ENCODE measurements at places on chromosomes 11 and 22.

DNA sequence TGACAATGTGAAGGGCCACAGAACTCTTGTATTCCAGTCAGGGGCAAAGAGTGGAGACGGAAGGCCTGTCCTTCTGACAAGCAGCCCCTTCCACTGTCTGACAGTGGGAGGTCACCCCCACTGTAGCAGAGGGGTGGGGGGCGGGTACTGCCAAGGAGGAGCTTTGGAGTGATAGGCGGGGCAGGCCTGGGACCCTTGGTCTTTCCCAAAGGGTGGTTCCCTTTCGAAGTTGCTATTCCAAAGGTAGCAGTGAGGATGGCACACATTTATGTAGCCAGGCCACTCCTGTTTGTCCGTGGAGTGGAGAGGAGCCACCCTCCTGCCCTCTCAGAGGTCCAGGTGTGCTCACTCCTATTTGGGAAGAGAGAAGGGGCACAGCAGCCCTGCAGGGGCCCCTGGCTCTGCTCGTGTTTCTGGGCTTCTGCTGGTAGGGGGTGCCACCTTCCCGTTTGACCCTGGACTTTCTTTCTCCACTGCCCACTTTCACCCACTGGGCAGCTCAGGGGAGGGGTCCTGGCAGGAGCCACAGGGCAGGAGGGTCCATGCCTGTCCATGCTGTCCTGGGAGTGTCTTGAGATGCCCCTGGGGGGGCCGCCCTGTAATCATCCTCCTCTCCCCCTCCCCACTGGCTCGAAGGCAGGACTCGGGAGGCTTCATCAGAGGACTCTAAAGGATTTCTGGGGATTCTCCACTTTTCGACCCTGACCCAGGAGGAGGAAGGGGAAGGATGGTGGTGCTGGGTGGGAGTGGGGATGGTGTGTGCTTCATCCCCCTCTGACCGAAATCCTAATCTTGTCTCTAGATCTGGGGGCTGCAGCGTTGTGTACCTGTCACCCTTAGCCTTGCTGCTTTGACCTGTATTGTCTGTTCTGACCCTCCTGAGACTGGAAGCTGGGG is 994 bp downstream of the TAGLN start:
- DNase-seq: no peak

GRCh38 chr22:49460592-49461281 is 366.9 kb downstream of the BRD1 start:
- no peak for DNase-seq

DNA sequence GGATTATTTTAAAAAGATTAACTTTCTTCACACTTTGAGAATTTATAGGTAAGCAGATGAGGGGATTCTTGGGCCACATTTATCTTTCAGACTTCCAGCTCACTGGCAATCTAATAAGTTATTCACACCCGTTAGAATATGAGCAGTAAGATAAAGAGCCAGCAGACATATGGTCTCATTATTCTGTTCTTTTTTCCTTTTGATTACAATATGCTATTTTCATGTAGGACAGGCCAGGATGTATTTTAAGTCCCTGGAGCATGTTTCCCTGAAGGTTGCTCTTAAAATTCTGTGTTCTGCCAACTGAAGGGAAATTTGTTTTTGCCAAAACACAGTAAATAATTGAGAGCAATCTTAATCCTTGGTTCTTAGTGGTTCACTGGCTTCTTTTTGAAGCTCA is 22.2 kb downstream of the PDHX start:
- no peak for DNase-seq

- DNase-seq: peak; percentile 62
Measured at GRCh38 chr22:23696326-23696851, 5.6 kb downstream of the RGL4 start.

DNA sequence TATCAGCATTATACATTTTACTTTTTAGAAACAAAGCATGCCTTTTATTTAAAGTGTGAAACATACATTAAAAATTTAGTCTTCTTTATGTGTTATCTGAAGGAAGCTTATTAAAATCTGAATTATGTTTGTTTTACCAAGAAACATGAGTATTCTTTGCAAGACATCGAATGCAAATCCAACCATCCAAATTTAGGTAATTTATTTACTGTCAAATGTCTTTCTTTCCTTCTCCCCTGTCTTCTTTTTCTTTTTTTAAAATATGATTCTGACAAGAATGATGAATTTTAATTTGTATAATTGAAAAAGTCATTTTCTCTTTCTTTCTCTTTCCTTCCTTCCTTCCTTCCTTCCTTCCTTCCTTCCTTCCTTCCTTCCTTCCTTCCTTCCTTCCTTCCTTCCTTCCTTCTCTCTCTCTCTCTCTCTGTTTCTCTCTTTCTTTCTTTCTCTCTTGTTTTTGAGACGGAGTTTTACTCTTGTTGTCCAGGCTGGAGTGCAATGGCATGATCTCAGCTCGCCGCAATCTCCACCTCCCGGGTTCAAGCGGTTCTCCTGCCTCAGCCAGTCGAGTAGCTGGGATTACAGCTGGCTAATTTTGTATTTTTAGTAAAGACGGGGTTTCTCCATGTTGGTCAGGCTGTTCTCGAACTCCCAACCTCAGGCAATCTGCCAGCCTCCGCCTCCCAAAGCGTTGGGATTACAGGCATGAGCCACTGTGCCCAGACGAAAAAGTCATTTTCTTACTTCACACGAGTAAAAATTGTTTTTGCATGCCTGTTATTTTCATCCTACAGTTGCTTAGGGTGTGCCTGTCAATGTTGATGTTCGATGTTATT is 157.5 kb downstream of the TMEM135 start:
- no peak for DNase-seq

DNA sequence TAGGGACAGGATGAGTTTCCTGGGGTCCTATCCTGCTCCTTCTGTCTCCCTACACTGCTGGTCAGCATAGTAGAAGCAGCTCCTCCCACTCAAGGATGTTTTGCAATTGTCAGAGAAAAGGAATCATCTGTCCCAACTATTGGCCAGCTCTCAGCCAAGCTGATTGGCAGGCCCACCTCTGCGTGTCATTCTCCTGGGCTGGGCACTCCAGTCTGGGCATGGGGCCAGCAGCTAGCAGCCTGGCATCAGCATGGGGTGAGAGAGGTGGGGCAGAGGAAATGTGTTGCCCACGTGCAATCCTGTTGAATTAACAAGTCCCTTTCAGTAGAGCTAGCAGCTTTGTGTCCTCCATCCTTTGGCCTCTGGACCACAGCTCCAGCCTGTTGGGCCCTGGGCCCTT is 14.1 kb downstream of the ANKK1 start:
- no peak for DNase-seq

DNA sequence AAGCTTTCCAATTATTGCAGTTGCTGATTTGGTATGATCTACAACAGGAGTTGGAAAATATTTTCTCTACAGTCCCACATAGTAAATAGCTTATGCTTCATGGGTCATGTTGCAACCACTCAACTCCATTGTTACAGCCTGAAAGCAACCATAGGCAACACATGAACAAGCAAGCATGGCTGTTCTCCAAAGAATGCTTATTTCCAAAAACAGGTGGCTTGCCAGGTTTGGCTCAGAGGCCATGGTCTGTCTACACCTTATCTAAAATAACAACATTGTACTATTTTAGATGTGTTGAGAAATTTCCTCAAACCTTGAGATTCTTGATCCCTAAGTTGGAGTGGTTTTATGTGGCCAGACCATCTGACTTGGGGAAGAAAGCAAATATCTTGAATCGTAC is 153.9 kb upstream of the MPPED2 start:
- no peak for DNase-seq

DNA sequence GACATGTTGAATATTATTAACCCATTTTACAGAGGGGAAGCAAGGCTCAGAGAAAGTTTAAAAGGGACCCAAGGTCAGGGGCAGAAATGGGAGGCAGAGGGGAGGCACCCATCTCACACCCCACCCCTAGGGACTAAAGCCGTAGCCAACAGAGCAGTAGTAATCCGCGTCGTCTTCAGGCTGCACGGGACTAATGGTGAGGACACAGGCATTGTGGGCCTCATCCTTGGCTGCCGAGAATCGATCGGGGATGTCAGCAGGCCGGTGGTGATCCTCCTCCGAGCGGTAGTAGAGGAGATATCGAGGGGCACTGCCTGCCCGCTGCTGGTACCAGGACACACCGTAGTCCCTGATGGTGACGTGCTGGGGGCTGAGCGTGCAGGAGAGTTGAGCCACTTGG is 1.5 kb downstream of the VPREB3 start:
- DNase-seq: no peak

- DNase-seq: no peak
Measured at GRCh38 chr11:105447936-105448702, 161.8 kb upstream of the GRIA4 start.

GRCh38 chr11:72821920-72822799 is 7.9 kb downstream of the ATG16L2 start:
- DNase-seq: peak; percentile 71

DNA sequence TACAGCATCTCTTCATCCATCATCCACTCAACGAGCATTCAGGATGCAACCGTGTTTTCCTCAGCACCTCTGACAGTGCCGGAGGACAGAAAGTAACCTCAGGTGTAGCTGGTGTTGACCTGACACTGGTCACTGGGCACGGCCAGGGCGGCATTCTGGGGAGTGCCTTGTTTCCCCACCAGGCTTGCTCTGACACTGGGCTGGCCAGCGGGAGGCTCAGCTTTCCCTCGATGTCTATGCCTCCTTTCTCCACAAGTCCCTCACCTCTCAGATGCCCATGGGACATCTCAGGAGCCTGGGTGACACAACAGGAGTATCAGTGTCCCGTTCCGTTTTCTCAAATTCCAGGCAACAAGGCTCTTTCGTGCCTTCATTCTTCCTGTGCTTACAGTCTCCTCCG is 28.9 kb downstream of the CD6 start:
- no peak for DNase-seq

All from activated T-cell treated with anti-CD3 and anti-CD28 coated beads for 1 hour (primary cell).